ENCODE measurements at places on chromosomes 1 and 21. TPM values are rescaled to one million over a fixed set of nuclear protein-coding genes. Genes with fewer than 3 reads are reported as not detected.

DNA sequence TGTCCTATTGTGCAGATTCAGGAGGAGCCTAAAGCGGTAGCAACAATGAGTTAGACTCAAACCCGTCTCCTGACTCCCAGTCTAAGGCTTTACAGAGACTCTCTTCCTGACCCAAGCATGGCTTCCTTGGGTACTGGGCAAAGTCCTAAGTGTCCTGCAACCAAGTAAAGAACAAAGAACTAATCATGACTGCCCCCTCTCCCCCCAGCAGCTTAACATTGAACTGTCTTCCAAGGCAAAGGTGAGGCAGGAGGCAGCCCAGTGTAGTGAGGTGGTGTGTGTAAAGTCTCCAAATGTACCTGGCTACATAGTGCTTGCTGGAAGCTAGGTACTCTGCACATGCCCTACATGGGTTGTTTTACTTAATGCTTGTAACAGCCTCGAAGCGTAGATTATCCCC lies 2.3 kb downstream of the FABP3 start:
- no peak for DNase-seq

GRCh38 chr1:19903621-19904020 lies 19.8 kb downstream of the PLA2G2E start:
- DNase-seq: no peak

DNA sequence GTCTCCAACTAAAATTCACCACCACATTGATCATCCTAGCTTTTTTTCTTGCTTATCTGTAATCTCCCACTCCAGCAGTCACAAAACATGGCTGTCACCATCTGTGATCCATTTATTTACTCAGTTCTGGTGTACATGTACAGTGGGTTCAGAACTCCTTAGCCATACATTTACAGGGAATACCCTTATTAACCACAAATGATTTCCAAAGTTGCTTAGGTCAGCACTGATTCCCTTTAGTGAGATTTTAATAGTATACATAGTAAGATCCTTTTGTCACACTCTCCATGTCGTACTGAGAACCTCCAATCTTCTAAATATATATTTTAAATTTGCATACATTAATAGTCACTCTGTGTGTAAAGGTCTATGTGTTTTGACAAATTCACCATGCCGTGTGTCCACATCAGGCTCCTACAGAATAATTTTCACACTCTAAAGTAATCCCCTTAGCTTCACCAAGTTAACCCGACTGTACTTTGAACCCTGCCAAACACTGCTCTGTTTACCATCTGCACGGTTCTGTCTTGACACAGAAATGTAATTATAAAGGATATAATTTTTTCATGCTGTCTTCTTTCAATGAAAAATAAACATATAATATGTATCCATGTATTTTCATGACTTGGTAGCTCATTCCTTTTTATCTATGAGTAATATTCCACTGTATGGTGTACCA lies 473.6 kb upstream of the ZP4 start:
- DNase-seq: no peak

NBPF6 gene
- not detected for total RNA-seq

- peak; percentile 41 for DNase-seq
Observed at GRCh38 chr1:67674260-67675011, 10.6 kb upstream of the GADD45A start.

GRCh38 chr1:26874896-26875295 lies 11.9 kb downstream of the SFN start:
- DNase-seq: no peak

DNA sequence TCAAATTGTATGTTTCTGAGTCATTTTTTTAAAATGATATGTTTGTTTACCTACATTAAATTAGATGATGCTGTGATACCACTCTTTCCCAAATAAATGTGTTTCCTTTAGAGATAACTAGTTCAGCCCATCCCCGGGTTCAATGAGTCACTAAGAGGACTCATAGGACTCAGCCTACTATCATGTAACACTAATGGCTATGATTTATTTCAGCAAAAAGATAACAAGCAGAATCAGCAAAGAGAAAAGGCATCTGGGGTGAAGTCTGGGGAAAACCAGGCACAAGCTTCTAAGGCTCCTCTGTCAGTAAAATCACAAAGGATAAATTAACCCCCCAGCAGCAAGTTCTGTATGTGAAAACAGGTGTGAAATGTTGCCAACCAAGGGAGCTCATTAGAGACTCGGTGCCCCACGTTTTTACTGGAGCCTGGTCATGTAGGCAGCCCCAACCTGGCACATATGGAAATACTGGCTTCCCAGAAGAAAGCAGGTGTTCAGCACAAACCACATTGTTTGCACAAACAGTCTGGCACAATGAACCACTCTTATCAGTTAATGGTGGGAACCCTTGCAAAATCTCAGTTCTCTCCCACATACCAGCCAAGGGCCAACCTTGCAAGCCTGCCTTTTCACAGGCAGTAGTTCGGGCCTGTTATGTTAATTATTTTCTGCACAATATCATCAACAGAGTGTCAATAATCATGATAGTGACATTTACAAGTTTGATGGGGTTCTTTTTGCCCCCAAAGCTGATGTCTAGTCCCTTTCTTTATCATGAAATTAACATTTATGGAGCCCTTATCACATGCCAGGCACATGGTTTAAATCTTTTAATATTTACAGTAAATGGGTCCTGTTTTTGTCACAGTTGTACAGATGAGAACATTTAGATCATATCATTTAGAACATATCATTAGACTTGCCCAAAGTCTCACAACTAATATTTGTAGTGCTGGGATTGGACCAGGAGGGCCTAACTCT lies 23.1 kb upstream of the CNN3 start:
- no peak for DNase-seq

KRTAP12-2 gene
- not detected for total RNA-seq

COL16A1 gene
- 85.5 TPM for total RNA-seq

RXRG gene
- not detected for total RNA-seq

CLIC6 gene
- total RNA-seq: 2.1 TPM

DNA sequence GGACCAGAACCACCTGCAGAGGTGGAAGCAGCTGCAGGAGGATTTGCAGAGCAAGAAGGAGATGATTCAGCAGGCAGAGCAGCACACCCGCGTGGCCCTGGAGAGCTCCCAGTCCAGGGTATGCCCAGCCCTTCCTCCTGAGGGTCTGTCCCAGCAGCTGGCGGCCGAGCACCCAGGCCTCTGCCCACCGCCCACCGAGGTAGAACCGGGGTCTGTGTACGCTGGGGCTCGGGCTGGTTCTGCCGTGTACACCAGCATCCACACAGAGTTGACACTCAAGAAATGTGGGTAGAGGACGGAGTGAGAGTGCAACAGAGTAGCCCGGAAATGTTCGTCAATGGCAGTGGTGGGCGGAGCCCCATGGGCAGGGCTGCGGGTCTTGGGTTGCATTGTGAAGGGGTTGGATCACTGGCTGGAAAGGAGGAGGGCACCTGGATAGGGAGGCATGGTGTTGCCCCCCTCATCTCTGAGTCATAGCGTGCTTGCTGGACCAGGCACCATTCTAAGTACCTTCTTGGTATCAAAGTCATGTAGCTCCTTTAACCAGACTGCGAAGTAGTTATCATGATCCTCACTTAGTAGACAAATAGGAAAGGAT lies 5.1 kb upstream of the SMIM1 start:
- no peak for DNase-seq

DNA sequence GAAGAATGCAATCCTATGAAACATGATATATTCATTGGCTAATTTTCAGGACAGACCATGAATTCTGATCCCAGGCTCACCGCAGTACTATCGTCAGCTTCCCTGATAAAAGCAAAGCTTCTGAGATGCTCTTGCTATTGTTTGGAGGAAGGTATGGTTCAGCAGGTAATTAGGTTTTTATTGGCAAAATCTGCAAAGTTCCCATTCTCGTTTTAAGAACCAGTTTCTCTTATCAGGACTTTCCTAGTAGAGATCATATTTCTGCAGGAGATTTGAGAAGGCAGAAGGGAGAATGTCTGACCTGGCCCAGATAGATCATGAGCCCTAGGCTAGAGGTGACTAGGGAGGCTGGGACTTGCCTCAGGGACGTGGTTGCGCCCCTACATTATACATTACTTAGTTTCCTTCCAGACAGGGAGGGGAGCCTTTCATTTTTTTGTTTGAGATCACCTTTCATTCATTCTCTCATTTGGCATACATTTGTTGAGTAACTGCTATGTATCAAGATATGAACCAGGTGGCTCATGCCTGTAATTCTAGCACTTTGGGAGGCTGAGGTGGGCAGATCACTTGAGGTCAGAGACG lies 108.8 kb downstream of the NRIP1 start:
- no peak for DNase-seq

VHLL gene
- not detected for total RNA-seq

DNA sequence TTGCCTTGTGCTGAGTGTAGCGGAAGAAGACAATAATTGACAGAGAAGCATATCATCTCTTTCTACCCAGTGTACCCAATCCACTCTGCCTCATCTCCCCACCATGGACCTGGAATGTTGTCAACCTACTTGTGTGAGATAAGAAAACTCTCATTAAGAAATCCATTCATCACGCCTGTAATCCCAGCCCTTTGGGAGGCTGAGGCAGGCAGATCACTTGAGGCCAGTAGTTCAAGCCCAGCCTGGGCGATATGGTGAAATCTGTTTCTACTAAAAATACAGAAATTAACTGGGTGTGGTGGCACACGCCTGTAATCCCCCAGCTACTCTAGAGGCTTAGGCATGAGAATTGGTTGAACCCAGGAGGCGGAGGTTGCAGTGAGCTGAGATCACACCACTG lies 209.6 kb downstream of the PBX1 start:
- no peak for DNase-seq

SPRR2B gene
- 1.7 TPM for total RNA-seq

- DNase-seq: peak; percentile 79
Observed at GRCh38 chr1:225768662-225769426, 8.8 kb upstream of the SRP9 start.

SIM2 gene
- total RNA-seq: not detected

- DNase-seq: no peak
Observed at GRCh38 chr1:54585181-54586066, 37.4 kb downstream of the ACOT11 start.

DNA sequence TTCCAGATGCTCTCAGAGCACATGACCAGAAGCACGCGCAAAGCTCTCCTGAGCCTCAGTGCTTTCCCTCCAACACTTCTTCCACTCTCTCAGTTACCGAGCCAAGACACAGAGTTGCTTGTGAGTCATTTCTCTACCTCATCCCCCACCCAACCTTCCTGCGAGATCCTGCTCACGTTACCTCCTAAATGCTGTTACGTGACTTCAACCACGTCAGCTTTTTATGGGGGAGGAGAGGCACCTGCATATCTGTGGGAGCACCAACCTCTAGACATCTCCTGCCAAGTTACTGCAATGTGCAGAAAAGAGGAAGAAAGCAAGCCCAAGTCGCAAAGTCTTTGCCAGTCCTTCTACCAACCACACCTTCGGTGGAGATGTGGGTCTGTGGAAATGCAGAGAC lies 27.2 kb upstream of the ERG start:
- DNase-seq: no peak

DNA sequence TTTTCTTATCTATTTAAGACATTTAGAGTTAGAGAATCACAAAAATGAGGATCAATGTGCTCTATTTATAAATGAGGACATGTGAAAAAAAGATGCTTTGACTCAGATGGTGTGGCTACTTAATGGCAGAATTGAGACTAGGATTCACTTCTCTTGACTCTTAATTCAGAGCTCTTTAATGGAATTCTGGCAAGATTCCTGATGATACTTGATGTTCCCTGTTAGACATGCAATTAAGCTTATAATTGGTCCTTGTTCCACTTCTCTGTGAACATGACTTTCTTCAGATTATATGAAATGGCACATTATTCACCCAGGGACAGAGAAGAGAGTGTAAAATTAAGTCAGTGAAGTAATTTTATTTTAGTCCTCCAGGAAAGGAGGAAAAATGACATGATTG lies 165.3 kb downstream of the LRRC7 start:
- no peak for DNase-seq

GRCh38 chr1:229130028-229130668 lies 140.8 kb upstream of the RAB4A start:
- peak; percentile 86 for DNase-seq

- no peak for DNase-seq
Observed at GRCh38 chr1:213268221-213268620, 217.2 kb downstream of the RPS6KC1 start.

C1orf116 gene
- total RNA-seq: 95.0 TPM

GRCh38 chr1:37028981-37029617 lies 5.2 kb downstream of the GRIK3 start:
- no peak for DNase-seq

DNA sequence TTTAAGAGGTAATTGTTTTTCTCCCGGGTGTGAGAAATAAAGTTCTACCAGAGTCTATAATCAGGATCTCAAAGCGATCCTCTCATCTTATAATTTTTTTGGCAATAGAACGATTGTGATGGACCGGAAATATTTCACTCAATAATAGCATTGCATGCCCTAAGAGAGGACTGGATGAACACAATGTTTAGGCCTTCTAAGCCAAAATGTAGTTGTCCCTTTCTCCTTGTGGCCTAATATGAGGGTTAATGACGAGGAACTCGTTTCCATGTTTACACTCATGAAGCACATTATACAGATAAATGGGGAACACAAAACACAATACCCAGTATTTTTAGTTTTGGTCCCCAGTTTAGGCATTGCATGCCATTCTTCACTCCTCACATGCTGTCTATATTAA lies 5.9 kb downstream of the TBX15 start:
- DNase-seq: no peak

TNN gene
- 0.30 TPM for total RNA-seq

DNA sequence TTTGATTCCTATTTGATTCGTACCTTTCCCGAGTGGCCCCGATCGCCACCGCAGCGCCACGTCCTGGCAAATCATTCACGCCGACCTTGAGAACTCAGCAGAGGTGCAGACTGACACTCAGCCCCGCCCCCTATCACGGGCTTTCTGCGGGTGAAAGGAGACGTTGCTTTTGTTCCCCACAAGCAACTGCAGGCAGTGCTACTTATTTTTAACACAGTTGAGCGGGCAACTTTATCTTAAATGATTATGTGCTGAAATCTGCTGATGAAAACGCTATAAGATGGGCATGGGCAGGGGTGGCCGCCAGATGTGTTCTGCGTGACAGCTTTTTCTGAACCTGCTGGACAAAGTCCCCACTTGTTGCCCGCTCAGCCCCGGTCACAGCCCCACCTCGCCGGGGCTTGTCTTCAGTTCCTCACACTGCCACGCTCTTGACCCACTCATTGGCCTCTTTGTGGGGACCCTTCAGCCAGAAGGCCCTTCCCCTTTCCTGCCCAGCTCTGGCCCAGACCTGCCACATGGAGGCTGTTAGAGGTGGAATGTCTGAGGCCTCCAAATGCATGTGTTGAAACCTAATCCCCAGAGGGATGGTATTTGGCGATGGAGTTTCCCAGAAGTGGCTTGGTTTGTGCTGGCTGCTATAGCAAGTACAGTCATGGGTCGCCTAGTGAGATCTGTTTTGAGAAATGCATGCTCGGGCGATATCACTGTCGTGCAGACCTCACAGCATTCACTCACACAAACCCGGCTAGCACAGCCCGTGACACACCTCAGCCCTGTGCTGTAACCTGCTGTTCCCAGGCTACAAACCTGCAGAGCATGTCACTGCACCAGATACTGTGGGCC lies 15.7 kb upstream of the PDXK start:
- no peak for DNase-seq

Measured in lower leg skin (tissue), 4 donors.